ENCODE measurements at places on chromosomes 4 and X. TPM values are rescaled to one million over a fixed set of nuclear protein-coding genes. Genes with fewer than 3 reads are reported as not detected.

The PNPLA4 gene
- total RNA-seq: 18.4 TPM

The ARSJ gene
- 6.6 TPM for total RNA-seq

DNA sequence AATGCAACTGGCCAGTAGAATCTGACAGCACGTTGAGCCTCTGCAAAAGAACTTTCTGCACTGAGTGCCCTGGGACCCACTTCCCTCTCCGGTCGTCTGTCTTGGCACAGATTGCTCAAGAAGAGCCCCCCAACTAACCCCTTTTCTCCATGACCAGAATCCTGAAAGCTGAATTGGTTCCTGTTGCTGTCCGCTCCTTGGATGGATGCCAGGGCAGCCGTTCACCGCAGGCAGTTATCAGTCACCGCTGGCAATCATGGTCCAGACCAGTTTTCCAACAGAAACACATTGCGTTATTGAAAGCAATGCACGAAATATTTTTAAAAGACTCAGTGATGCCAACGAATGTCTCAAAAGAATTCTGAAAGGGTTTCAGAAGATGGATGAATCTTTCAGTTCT is 733.7 kb upstream of the FRG1 start:
- H3K4me1 ChIP-seq: peaks cover 21% of the 10 kb centered on the region
- H3K27me3 ChIP-seq: no peaks in the 10 kb centered on the region
- DNase-seq: no peak
- no peaks in the 10 kb centered on the region for H3K36me3 ChIP-seq
- H3K4me3 ChIP-seq: no peak overlapping the region
- no peak overlapping the region for H3K27ac ChIP-seq

DNA sequence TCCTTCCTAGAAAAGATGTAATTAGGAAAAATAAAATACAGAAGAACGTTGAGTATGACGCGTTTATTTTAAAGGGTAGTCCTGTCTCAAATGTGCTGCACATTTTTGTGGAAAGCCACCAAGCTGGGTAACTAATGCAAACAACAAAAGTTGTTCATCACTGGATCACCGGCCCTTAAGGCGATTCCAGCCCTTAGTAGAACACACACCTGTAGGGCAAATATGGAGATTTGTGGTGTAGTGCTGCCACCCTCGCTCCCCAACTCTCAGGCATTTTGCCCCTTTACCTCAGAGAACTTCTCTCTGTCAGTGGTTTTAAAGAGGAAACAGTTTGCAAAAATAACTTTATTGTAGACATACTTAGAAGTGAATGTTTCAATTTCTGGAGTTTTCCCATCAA is 1.9 kb downstream of the TBL1X start:
- H3K36me3 ChIP-seq: no peaks in the 10 kb centered on the region
- H3K4me1 ChIP-seq: peaks cover 37% of the 10 kb centered on the region
- H3K27ac ChIP-seq: no peak overlapping the region

DNA sequence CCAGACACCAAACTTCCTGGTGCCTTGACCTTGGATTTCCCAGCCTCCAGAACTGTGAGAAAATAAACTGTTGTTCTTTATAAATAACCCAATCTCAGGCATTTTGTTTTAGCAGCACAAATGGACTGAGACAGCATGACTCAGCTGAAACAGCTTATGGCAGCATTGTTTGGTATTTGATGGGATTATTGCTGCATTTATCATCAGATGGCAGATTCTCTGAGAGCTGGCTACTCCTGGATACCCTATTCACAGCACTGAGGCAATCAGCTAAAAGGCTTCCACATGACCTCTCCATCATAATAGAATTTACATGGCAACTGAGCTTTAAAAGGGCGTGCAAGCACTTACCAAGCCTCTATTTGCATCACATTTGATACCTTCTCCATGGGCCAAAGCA is 623.1 kb upstream of the CPEB2 start:
- H3K4me3 ChIP-seq: no peak overlapping the region
- H3K27me3 ChIP-seq: no peaks in the 10 kb centered on the region
- no peak for DNase-seq
- peaks cover 4% of the 10 kb centered on the region for H3K4me1 ChIP-seq

- H3K4me3 ChIP-seq: no peak overlapping the region
- peaks cover 33% of the 10 kb centered on the region for H3K36me3 ChIP-seq
- peak overlapping the region; percentile 33 for H3K27ac ChIP-seq
- H3K27me3 ChIP-seq: no peaks in the 10 kb centered on the region
- H3K4me1 ChIP-seq: peaks cover 6% of the 10 kb centered on the region
These were observed 18.3 kb downstream of the GRPR start for GRCh38 chrX:16141422-16142245.

All from WTC11 (cell line).